ENCODE measurements at places on chromosomes 3 and 15. TPM values are rescaled to one million over a fixed set of nuclear protein-coding genes. Genes with fewer than 3 reads are reported as not detected.

DNA sequence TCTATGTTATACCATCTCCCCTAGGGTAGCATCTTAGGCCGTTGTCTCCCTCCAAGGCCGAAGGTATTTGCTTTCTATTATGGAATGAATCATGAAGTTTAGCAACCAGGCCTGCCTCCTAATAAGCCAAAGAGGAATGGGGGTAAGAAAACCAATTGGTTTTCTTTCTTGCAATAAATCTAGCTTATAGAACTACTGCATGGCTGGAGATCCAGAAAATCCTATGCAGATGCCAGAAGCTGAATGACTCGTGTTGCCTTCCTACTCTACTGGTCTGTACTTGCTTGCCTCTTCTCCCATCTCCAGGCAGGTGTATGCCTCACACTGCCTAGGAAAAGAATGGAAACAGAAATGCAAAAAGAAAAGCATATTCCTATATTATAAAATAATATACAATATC lies 31.1 kb upstream of the IL16 start:
- H3K27me3 ChIP-seq: peaks cover 25% of the 10 kb centered on the region
- DNase-seq: no peak
- H3K27ac ChIP-seq: no peak overlapping the region
- H3K4me3 ChIP-seq: no peak overlapping the region
- no peaks in the 10 kb centered on the region for H3K36me3 ChIP-seq
- H3K4me1 ChIP-seq: no peaks in the 10 kb centered on the region

DNA sequence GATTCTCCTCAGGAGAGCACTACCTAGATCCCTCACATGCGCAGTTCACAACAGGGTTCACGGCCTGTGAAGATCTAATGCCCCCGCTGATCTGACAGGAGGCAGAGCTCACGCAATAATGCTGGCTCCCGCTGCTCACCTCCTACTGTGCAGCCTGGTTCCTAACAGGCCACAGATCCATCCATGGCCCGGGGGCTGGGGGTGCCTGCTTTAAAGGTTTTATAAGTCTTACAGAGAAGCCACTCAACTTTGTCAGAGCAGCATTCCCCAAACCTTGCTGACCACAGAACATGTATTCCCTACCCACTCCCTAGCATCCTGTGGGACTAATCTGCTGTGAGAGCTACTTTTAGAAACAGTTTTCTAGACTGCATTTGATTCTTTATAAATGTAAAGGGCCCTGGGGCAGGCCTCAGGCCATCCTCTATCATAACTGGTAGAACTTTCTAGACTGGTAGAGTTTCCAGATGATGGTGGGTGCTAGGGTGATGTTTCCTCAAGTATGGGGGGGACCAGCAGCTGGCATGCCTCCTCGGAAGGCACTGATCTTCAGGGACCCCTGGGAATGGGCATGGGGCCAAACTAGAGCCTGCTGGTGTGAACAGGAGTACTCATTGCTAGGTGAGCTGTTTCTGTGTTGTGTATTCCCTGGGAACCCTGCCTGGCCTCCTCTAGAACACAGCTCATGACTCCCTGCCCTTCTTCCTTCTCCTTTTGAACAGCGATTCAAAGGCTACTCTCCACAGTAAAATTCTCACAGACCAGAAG lies 25.7 kb upstream of the RAD18 start:
- no peaks in the 10 kb centered on the region for H3K27me3 ChIP-seq
- no peak overlapping the region for H3K27ac ChIP-seq
- H3K36me3 ChIP-seq: no peaks in the 10 kb centered on the region
- no peaks in the 10 kb centered on the region for H3K4me1 ChIP-seq
- DNase-seq: no peak

DNA sequence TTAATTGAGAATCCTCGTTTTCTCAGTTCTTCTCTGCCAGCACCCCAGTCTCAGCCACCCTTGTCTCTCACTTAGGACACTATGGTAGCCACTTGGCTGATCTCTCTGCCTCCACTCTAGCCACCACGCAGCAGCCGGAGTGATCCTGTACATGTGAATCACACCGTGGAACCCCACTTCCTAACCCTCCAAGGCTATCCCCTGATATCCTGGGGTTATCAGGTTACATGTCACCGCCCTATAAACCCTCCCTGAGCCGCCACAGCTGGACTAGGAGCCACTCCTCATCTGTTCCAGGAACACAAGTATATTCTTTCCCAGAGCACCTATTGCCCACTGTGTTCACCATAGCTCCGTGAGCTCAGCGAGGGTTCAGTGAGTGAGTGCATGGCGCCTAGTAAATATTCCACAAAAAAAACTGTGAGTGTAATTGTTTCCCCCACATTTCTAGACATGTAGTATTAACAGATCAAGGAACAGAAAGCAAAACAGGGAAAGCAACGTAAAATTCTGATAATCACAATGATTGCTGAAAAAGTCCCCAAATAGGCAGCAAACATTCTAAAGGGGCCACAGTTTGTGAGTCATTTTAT lies 661 bp upstream of the PARP14 start:
- H3K4me3 ChIP-seq: peak overlapping the region; percentile 95
- peak overlapping the region; percentile 93 for H3K27ac ChIP-seq
- H3K27me3 ChIP-seq: no peaks in the 10 kb centered on the region
- peak; percentile 7 for DNase-seq
- peaks cover 24% of the 10 kb centered on the region for H3K36me3 ChIP-seq

- H3K27ac ChIP-seq: peak overlapping the region; percentile 86
- no peaks in the 10 kb centered on the region for H3K27me3 ChIP-seq
- H3K36me3 ChIP-seq: peaks cover 12% of the 10 kb centered on the region
These were observed 54.6 kb upstream of the VILL start for GRCh38 chr3:37935756-37936666.

The UCN2 gene
- total RNA-seq: 0.94 TPM

The TTLL13 gene
- total RNA-seq: 0.29 TPM

The AADACL2 gene
- total RNA-seq: not detected

All from Calu3 (cell line).